ENCODE measurements at places on chromosomes 2 and 18.

DNA sequence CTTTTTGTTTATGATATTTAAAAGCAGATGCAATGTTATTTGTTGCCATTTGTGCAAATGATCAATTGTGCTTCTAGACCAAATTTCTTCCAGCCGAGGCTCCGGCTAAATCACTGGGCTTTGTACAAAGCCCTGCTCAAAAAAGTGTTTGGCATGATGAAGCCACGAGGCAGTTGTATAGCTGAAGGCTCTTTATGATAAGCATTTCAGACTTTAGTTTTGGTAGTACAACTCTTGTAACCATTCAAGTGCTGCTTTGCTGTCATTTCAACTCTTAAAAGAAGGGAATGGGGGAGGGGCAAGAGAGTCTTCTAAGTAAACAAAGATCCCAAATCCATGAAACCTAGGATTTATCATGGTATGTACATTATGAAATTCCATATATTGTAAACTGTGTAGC is 3.3 kb upstream of the ZNF532 start:
- DNase-seq: no peak

- DNase-seq: no peak
These were observed 98.5 kb upstream of the BOD1L2 start for GRCh38 chr18:57048351-57048750.

- DNase-seq: no peak
These were observed 22.5 kb downstream of the DRC1 start for GRCh38 chr2:26424221-26424620.

- no peak for DNase-seq
These were observed 1389.3 kb upstream of the ZEB2 start for GRCh38 chr2:145909175-145909755.

Data from EL (cell line).